ENCODE measurements at places on chromosomes 3 and 15. TPM values are rescaled to one million over a fixed set of nuclear protein-coding genes. Genes with fewer than 3 reads are reported as not detected.

DNA sequence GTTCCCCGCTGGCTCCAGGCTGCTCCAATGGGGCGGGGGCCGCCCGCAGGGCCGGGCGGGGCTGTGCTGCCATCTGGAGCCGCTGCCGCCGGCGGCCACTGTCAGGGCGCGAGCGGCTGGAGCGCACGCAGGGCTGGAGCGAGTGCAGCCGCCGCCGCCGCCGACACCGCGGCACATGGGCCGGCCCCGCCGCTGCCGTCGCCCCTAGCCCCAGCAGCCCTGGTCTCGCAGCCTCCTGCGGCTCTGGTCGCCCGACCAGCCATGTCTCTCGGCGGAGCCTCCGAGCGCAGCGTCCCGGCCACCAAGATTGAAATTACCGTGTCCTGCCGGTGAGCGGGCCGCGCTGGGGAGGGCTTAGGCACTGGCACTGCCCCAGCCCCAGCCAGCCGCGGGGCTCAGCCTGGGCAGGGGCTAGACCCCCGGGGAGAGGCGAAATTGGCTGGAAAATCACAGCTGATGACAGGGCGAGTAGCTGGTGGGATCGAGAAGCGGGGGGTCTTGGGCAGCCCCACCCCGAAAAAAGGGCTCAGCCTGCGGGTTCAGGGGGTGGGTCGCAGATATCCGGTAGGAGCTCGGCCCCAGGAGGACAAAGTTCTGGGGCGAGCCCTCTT lies at the start of gene CPNE9:
CPNE9 (plus strand) TSS at position 98 of the 611 bp plus-strand sequence; CDS start at position 262, 164 bp downstream.
- peaks cover 17% of the 10 kb centered on the region for H3K4me1 ChIP-seq
- H3K36me3 ChIP-seq = peaks cover 44% of the 10 kb centered on the region
- H3K27ac ChIP-seq = no peak within 1 kb of the TSS
- peak within 1 kb of the TSS; percentile 33 for H3K4me3 ChIP-seq

GRCh38 chr15:43249699-43250203 lies 17.0 kb downstream of the TGM5 start:
- no peak overlapping the region for H3K27ac ChIP-seq
- peaks cover 3% of the 10 kb centered on the region for H3K4me1 ChIP-seq
- no peaks in the 10 kb centered on the region for H3K36me3 ChIP-seq
- no peak for DNase-seq

- H3K27me3 ChIP-seq = no peaks in the 10 kb centered on the region
- H3K27ac ChIP-seq = peak overlapping the region; percentile 57
- DNase-seq = peak; percentile 87
- peak overlapping the region; percentile 31 for H3K4me3 ChIP-seq
Observed at GRCh38 chr15:82530606-82531379, 9.5 kb downstream of the RPS17 start.

DNA sequence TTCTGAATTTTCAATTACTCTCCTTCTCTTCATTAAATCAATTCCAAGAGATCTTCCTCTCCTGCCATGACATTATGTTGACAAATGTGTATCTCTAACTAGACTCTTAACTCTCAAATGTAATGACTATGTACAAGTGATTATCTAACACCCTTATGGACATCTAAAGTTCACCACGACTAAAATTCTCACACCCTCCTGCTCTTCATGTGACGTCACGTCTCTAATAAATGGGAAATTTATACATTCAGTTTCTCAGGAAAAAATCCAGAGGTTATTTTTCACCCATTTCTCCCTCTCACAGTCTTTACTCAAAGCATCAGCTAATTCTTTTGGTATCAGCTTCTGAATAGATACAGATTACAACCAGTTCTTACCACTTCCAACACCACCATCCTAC lies 237.5 kb upstream of the EPHA6 start:
- H3K27me3 ChIP-seq = no peaks in the 10 kb centered on the region
- no peaks in the 10 kb centered on the region for H3K36me3 ChIP-seq
- H3K4me1 ChIP-seq = no peaks in the 10 kb centered on the region
- DNase-seq = no peak

GRCh38 chr3:114508976-114509375 lies 215.1 kb downstream of the TIGIT start:
- H3K27ac ChIP-seq = no peak overlapping the region
- H3K4me1 ChIP-seq = no peaks in the 10 kb centered on the region
- DNase-seq = no peak
- H3K27me3 ChIP-seq = no peaks in the 10 kb centered on the region
- no peaks in the 10 kb centered on the region for H3K36me3 ChIP-seq

DNA sequence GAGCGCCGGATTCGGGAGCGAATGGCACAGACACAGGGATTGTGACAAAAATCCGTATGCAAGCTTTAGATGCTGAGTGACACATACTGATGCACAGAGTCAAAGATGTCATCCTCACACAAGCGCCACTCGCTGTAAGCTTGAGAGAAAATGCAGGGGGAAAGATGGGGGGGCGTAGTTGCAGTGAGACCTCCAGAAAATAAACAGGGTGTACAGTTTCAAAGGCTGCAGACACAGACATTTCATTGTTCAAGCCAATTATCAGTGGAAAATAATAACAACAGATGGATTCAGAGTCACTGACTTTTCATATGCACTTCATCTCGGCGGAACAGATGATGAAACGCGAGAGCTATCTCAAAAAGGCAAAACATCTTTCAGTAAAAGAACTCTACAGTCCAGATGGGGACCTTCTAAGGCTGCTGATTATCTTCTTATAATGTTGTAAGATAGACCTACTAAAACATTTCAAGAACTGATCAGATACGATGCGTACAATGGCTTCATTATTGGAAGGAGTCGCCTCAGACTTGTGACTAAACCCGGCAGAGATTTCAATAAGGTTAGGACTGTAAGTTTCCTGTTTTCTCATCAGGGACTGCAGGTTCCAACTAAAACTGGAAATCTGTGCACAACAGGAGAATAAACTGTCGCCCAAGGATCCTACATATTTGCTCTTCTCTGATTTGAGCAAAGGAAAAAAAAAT lies 275.4 kb downstream of the FOXP1 start:
- no peaks in the 10 kb centered on the region for H3K36me3 ChIP-seq
- peaks cover 6% of the 10 kb centered on the region for H3K4me1 ChIP-seq
- no peak overlapping the region for H3K27ac ChIP-seq
- no peak overlapping the region for H3K4me3 ChIP-seq

A4GNT gene
- not detected for total RNA-seq

SMAD6 gene
- total RNA-seq = 76.4 TPM

KCNAB1 gene
- total RNA-seq = 3.8 TPM

CEMIP gene
- not detected for total RNA-seq
